Fibroblast of lung (primary cell): ENCODE measurements at places on chromosomes 2 and 18. TPM values are rescaled to one million over a fixed set of nuclear protein-coding genes. Genes with fewer than 3 reads are reported as not detected.

DNA sequence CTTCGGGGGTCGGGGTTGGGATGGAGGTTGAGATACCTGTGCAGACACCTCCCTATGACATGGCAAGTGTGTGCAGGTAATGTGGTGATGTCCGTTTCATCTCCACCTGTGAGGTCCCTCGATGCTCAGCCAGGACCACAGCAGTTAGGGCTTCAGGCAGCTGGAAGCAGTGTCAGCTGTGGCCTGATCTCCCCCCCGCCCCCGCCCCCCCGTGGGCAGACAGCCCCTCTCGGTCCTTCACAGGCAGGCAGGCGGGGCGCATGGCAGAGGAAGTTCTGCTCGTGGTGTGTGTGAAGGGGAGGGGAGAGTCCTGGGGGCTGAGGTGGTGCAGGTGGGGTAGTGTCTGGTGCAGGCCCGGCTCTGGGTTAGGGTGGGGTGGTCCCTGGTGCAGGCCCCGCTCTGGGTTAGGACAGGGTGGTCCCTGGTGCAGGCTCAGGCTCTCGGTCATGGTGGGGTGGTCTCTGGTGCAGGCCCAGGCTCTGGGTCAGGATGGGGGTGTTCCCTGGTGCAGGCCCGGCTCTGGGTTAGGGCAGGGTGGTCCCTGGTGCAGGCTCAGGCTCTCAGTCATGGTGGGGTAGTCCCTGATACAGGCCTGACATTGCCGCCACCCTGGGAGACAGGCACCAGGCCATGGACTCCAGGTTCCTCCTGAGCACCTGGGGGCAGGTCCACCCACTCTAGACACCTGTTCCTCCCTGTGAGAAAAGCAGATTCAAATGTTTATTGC, 94.3 kb downstream of the NFATC1 start:
- no peaks in the 10 kb centered on the region for H3K27me3 ChIP-seq
- no peak overlapping the region for H3K27ac ChIP-seq
- no peaks in the 10 kb centered on the region for H3K36me3 ChIP-seq
- DNase-seq: no peak
- peaks cover 4% of the 10 kb centered on the region for H3K4me1 ChIP-seq

GRCh38 chr2:107380912-107381311, 445.8 kb upstream of the RGPD4 start:
- H3K4me3 ChIP-seq: no peak overlapping the region
- H3K27me3 ChIP-seq: no peaks in the 10 kb centered on the region
- DNase-seq: no peak
- no peak overlapping the region for H3K27ac ChIP-seq
- no peaks in the 10 kb centered on the region for H3K36me3 ChIP-seq
- no peaks in the 10 kb centered on the region for H3K4me1 ChIP-seq

DNA sequence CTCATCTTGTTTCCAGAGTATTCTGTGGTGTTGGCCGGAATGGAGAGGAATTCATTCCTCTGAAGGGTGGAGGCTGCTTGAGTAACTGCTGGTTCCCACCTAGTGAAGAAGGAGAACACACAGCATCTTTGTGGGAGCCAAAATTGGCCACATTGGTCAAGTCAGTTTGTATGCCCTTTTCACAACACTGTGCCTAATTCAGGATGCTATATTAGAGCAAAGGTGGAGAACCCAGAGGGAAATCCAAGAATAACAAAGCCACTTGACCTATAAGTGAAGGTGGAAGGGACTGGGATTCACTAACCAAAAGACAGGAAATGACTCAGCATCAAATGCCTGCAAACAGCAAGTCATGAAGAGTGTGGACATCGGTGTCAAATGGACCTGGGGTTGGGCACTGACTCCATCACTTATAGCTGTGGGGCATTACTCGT, 27.3 kb upstream of the MLPH start:
- peaks cover 27% of the 10 kb centered on the region for H3K4me1 ChIP-seq
- H3K27ac ChIP-seq: peak overlapping the region; percentile 55
- no peaks in the 10 kb centered on the region for H3K36me3 ChIP-seq

GRCh38 chr2:15031745-15032240, 399.3 kb downstream of the LRATD1 start:
- H3K4me3 ChIP-seq: no peak overlapping the region
- no peaks in the 10 kb centered on the region for H3K36me3 ChIP-seq
- H3K27me3 ChIP-seq: no peaks in the 10 kb centered on the region
- H3K4me1 ChIP-seq: no peaks in the 10 kb centered on the region

TEX44 gene
- total RNA-seq: not detected in 2 replicates

TMEM178A gene
- total RNA-seq: 0.26 and 1.5 TPM in 2 replicates

SFXN5 gene
- 10.0 and 13.9 TPM in 2 replicates for total RNA-seq
